CD4-positive, alpha-beta T cell treated with Interferon alpha-2 for 1 hour (primary cell): ENCODE measurements at places on chromosomes 2 and 18.

DNA sequence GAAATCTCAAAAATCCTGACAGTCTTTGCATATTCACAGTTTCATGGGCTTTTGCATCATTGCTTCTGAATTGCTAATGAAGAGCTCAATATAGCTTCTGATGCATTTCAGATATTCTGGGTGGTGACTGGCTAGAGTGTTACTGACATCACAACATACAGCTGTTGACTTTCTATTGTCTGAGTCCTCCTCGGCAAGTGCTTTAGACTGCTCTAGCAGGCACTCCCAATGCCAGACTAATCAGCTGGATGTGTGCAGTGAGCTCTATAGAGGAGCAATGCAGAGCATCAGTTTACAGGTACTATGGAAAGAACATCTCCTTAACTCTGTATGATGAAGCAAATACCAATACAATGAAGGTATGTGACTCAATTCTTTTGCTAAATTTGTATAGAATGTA lies 54.9 kb downstream of the R3HDM1 start:
- DNase-seq: no peak

DNA sequence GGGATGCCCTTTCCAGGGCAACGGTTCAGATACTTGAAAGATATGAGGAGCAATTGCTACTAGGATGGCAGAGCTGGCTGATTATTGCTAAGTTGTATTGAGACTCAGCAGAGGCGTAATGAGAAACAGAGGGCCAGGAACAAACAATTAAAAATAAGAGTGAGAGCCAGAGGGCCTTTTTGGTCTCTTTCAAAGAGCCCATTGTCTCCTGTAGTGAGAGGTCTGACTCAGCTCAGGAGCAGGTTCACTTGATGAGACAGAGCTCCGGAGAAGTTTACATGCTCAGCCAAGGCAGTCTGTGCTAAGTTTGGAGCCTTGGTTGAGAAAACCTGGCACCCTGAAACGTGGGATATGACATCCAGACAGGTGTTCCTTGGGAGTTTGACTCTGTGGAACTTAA lies 303.9 kb upstream of the DLGAP1 start:
- no peak for DNase-seq

DNA sequence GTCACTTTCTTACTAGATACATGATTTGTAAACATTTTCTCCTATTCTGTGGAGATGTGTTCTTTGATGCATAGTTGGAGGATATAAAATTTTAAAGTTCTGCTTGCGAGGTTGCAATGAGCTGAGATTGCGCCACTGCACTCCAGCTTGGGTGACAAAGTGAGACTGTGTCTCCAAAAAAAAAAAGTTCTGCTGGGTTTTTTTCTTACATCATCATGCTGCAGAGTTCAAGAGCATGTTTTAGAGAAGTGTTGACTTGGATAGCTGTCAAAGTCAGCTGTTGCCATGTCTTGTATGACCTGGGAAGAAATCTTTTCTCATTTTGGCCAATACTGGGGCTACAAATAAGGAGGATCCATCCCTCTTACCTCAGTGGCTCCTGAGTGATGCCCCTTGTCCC lies 71.3 kb downstream of the UGGT1 start:
- peak; percentile 13 for DNase-seq

GRCh38 chr2:222637067-222637466 lies 18.8 kb downstream of the FARSB start:
- no peak for DNase-seq

GRCh38 chr18:77560341-77560992 lies 310.8 kb downstream of the GALR1 start:
- no peak for DNase-seq

- DNase-seq: peak; percentile 71
Measured at GRCh38 chr2:223837287-223838061, at the start of gene AP1S3. AP1S3 (minus strand) TSS chr2:223837582; CDS start chr2:223837450, 132 bp downstream.

DNA sequence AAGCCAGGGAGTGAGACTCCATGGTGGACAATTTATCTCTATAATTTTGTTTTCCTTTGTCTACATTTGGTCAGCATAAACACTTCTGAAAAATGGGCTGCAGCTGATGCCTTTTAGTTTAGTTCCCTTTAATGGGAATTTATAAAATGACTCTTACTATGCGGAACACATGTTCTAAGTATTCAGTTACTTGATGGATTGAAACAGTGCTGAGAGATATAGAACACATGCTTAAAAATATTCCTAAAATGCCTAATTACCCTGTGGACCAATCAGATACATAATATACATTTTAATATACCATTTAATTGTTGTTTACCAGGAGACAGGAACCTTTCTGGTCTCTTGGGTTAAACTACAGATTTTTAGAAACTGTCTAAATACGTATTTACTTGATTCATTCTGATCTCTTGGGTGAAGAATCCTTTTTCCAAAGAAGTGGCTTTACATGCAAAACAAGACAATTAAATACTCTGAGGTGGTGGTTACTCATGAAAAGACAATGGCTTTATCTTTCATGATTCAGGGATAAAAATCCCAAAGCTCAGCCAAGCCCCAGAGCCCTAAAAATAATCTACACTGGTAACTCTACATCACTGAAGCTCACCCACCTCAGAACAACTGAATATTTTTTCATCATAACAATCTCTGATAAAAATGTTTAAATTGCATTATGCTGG lies 128.1 kb upstream of the SERTAD2 start:
- no peak for DNase-seq

DNA sequence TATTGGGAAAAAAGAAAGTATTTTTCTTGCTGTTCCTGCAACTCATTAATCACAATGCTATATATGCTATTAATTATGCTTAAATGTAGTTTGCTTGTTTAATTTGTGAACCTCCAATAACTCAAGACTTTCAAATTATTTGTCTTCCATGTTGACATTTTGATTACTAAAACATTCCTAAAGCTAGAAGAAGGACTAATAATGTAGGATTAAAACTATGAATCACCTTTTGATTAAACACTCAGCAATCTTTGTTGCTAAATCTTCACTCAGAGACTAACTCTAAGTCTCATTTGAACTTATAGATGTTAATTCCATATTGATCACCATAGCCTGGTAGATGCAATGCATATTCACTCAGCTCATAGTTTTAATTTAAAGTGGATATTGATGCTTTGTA lies 524.6 kb upstream of the ZEB2 start:
- no peak for DNase-seq

GRCh38 chr2:62431512-62431911 lies 74.5 kb downstream of the TMEM17 start:
- no peak for DNase-seq

- peak; percentile 57 for DNase-seq
Measured at GRCh38 chr2:43877782-43878464, 39.2 kb downstream of the ABCG8 start.

GRCh38 chr2:8985561-8986326 lies 17.7 kb downstream of the MBOAT2 start:
- no peak for DNase-seq

- no peak for DNase-seq
Measured at GRCh38 chr2:234961784-234962183, 10.0 kb downstream of the SH3BP4 start.

- no peak for DNase-seq
Measured at GRCh38 chr2:37394263-37394662, 49.8 kb downstream of the QPCT start.

- DNase-seq: no peak
Measured at GRCh38 chr2:120052597-120052996, 39.7 kb downstream of the EPB41L5 start.

- no peak for DNase-seq
Measured at GRCh38 chr2:68127358-68128242, 30.1 kb upstream of the PNO1 start.

DNA sequence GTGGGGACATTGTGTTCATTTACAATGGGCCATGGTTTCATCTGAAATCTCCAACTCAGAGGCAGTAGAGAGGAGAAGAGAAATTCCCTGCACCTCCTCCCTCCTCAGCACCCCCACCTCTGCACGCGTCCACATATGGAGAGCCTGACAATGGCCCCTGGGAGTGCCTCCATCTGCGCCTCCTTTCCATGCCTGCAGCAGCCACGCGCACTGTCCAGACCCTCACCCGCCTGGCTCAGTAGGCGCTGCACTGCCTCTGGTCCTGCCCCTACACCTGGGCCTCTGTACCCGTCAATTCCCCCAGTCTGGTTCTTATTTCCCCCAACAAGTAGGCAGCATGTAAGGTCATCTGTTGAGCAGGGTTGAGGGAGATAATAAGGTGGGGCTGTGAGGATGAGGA lies 23.8 kb downstream of the MPHOSPH10 start:
- DNase-seq: no peak

DNA sequence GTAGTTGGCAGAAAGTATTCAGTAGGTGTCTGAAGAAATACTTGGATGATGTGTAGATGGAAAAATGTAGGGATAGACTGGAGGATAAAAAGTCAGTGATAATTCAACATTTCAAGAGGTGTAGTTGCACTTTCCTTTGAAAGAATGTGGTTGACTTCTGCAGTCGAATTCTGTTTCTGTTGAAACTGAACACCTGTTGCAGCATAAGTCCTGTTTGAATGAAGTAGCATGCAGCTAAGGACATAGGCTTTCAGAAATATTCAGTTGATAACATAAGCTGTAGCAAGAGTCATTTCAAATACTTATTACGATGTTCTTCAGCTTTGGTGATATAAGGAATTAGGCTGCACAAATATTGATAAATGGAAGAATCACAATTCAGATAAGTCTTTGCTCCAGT lies 337.9 kb upstream of the LRRTM1 start:
- no peak for DNase-seq

GRCh38 chr2:220969348-220969747 lies 602.8 kb downstream of the EPHA4 start:
- no peak for DNase-seq

DNA sequence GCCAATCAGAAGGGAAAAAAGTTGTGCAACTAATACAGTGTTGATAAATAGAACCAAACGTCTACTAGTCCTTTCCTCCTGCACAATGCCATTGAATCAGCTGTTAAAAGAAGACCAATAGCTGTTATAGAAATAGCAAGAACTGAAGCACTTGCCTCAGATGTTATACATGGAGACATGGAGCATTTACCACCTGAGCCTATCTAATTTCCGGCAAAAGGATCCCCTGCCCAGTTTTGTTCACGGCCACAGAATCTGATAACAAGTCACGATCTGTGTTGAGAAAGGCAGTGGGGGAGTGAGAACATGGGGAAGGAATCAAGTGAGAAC lies 285.4 kb downstream of the ZEB2 start:
- peak; percentile 19 for DNase-seq

DNA sequence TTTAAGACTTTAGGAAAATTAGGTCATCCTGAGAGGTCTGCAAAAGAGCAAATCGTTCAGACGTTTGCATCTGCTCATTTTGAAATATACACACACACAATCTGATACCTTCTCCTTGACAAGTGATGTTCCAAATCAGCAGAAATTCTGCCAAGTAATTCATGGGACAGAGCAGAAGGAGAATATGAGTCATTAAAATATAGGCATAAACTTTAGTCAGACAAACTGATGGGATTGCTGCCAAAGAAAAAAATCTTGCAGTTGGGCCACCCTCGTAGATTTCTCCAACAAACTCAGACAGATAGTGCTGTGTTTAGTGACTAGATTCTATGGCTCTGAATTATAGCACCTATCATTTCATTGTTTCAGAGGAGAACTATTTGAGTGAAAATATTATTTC lies 336.3 kb downstream of the NYAP2 start:
- DNase-seq: no peak

- DNase-seq: no peak
Measured at GRCh38 chr2:204544961-204545860, at the start of gene PARD3B. PARD3B (plus strand) TSS chr2:204545475; CDS start chr2:204546000, 525 bp downstream.

DNA sequence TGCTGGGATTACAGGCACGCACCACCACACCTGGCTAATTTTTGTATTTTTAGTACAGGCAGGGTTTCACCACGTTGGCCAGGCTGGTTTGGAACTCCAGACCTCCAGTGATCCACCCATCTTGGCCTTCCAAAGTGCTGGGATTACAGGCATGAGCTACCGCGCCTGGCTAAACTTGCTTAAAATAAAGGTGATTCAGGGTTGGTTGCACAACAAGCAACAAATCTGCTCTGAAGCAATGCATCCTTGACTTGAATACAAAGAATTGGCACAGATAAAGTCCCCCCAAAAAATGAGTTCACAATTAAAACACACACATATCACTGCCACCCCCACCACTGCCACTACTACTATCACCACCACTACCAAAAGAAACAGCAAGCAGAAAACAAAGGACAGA lies 34.9 kb downstream of the CCDC88A start:
- DNase-seq: no peak

DNA sequence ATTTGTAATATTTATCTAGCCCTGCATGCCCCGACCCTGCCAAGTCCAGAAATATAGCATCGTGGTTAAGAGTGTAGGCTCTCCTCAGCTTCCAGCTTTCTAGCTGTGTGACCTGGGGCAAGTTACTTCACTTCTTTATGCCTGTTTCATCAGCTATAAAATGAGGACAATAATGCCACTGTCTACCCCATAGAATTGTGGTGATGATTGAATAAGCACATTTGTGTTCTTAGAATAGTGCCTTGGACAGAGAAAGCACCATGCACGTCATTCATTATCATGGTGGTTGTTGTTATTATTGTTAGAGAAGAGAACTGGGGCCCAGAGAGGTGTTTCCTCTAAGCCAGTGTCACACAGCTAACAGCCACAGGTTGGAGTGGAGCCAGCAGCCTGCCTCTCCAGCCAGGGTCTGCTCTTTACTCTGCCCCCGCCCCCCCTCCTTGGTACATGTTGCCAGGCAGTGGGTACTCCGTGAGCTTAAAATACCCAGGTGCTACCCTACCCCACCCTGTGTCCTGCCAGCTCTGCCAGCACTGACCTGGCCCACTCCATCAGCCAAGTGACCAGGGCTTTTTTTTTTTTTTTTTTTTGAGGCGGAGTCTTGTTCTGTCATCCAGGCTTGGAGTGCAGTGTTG lies 202.1 kb downstream of the CTIF start:
- no peak for DNase-seq

DNA sequence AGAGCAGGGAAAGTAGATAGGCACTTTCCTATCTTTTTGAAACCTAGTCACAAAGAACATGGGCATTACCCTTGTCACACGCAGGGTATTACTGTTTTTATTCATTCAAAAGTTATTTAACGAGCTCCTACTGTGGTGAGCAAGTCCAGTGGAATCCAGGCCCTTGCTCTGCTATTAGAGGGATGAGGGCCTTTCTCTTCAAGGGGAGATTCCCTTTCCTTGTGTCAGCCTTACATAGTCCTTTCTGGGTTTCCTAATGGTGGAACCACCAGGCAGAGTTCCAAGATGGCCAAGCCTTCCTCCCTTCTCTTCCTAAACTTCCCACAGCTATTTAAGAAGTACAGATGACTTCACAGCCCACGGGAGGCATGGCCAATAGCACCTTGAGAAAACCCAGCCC lies 64.6 kb downstream of the SPTBN1 start:
- DNase-seq: no peak

DNA sequence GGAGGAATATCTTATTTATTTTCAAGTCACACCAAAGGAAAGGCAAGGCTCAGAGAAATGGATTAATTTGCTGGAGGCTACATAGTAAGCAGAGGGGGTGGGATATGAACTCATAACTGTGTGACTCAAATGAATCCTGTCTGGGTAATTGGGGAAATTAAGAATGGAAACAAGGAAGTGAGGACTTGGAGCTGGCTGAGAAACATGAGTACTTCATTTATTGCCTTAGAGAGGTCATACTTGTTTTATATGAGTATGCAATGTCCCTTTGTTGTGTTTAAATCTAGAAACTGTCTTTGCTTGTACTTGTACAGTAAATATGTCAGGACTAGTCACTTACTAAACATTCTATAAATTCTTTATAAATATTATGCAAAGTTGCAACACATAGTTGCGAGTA lies 2166.7 kb upstream of the PIK3C3 start:
- DNase-seq: no peak

- DNase-seq: no peak
Measured at GRCh38 chr18:2030647-2031046, 540.7 kb downstream of the METTL4 start.
